ENCODE measurements at places on chromosomes 7 and 10.

DNA sequence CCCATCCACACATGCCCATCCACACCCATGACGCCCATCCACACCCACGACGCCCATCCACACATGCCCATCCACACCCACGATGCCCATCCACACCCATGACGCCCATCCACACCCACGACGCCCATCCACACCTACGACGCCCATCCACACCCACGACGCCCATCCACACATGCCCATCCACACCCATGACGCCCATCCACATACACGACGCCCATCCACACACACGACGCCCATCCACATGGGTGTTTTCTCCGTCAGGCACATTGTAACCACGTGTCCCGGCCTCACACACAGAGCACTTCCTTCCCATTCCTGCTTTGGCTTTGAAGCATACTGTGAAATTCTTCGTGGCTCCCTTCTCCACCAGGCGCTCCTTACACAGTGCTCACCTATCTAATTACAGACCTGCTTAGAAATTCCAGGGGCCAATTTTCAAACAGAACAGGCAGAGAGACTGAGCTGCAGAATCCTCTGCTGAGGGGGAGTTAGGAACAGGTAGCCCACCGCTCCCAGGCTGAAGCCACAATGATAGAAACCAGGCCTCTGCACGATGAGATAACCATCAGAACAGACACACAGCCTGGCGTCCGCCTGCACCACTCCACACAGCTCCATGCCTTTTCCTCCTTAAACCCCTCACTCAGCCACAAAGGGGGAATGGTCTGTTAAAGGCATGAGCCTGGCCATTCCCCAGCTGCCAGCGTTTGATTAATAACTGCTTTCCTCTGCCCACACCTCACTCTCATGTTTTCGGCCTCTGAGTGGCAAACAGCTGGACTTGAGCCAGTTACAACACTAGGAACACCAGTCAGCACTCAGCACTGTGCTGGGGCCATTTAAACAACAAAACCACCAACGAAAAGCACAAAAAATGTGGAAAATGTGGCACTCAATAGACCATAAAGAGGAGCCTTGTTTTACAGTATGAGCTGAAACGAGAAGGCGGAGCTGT, 501.6 kb downstream of the PTPRN2 start:
- DNase-seq: no peak

- no peak for DNase-seq
Measured at GRCh38 chr7:29071203-29071874, 75.0 kb downstream of the CPVL start.

- DNase-seq: no peak
Measured at GRCh38 chr7:47954231-47954911, 6.1 kb upstream of the PKD1L1 start.

- DNase-seq: no peak
Measured at GRCh38 chr7:97757824-97758223, 25.9 kb downstream of the TAC1 start.
